ENCODE measurements at places on chromosomes 1 and 21.

DNA sequence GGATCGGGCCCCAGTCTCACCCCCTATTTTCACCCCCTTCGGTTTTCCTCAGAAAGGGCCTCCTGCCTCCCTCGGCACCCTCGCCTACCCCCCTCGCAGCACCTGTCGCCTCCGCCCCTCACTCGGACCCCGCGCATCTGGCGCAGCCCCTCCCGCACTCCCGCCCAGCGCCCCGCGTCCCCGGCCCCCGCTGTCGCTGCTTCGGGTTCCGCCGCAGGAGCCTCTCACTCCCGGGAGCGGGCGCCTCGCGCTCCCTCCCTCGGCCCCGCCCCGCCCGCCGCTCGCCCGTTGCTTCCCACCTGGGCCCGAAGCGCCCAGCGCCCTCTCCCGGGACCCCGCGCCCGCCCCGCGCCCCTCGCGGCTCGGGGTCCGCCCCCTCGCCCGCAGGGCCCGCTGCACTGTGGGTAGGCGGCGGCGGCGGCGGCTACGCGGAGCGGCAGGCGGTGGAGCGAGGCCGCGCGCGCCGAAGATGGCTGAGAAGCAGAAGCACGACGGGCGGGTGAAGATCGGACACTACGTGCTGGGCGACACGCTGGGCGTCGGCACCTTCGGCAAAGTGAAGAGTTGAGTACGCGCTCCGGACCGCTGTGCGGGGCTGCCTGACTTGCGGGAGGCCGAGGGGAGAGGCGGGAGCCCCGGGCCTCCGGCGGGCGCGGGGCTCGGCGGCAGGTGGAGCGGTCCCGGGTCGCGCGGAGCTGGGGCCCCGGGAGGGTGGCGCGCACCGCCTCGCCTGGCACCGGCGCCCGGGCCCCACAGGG, at the start of gene PRKAA2:
Gene PRKAA2 (plus strand): TSS at position 396 of the 758 bp plus-strand sequence. CDS start 74 bp downstream, at position 470.
- DNase-seq, result peak; percentile 14

DNA sequence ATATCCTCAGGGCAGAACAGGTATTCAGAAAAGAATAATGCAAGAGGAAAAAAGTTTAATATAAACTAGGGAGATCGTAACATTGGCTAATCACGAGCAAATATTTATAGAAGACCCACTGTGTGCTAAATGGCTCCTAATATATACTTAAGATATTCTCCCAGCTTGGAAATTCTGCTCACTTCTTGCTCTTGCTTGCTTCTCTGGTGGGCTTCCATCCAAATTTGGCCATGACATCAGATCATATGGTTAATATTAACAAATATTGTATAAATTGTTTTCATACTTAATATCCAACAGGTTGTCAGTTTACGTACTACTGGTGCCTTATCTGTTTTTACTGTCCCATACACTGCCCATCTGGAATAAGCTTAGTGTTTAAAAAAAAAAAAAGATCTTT, 1.1 kb downstream of the COX20 start:
- DNase-seq, result no peak

DNA sequence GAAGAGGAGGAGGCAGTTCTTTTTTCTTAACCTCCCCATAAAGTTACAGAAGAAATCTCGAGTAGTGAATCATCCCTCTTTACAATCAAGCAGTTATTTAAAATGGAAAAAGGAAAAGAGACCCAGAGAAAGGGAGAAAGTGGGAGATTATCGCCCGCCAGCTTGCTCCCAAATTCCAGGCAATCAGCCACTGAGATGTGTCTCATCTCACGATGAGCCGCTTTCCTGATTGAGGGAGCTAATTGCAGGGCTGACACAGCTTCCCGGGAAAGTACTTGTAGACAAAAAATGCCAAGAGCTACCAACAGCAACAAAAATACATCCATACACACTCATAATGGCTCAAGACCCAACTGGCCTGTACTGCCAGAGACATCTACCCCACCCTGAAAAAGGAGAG, 191.6 kb upstream of the ZC3H12A start:
- no peak for DNase-seq

DNA sequence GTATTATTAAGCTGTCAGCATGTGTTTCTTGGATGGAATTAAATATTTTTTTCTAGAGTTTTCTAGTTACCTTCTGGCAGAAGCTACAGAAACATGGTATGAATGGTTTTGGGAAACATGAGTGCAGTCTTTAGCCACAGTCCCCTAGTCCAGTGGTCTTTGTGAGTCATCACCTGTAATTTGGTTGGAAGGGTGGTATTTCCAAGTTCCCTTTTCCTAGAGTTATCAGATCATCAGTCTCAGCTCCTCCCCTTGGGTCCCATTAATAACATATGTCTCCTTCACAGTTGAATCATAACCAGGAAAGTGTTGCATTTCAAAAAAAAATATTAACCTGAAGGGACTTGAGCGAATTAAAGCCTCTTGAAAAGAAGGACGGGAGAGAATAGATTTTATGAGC, 27.0 kb downstream of the ELAVL4 start:
- DNase-seq, result no peak

GRCh38 chr1:168972225-168972624, 134.3 kb upstream of the ATP1B1 start:
- no peak for DNase-seq

DNA sequence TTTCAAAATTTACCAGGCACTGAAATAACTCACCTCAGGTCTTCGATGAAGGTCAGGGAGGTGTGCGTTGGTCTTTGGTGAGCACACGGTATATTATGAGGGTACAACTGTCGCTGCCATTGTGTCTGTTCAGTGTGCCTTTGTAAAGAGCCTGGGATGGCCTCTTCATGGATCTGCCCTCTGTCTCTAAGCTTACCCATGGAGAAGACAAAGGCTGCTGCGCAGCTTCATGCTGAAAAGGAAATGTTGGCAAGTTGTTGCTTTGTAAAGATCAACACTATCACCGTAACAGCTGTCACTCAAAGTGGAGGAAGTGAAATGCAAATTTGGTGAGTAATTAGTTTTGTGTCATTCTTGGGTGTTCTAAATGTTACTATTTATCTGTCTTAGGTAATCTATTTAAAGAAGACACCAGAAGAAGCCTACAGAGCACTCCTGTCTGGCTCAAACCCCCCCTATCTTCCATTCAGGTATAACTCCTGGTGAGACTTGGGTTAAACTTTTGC, 71.6 kb downstream of the CDC14A start:
- no peak for DNase-seq

DNA sequence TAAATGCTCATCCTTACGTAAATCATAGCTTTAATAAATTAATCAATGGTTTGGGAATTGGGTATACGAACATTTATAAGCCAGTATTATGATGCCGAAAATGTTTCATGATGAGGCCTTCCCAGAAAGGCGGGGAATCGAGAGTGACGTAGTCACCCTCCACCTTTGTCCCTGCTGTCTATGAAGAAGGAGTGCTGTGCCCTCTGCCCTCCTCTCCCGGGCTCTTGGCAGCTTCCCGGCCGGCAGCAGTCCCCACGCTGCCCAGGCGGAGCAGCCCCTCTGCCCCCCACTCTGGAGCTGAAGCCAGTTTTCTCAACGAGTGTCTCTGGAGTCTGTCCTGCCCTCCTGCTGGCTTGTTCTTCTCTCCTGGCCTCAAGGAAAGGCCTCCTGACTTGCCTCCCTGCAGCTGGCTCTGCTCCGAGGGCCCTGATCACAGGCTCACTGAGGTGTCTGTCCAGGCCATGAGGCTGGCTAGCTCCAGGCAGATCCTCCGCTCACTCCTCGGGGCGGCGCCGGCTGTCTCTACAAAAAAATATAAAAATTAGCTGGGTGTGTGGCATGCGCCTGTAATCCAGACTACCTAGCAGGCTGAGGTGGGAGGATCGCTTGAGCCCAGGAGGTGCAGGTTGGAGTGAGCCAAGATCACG, 150.7 kb upstream of the COL6A1 start:
- DNase-seq, result no peak

DNA sequence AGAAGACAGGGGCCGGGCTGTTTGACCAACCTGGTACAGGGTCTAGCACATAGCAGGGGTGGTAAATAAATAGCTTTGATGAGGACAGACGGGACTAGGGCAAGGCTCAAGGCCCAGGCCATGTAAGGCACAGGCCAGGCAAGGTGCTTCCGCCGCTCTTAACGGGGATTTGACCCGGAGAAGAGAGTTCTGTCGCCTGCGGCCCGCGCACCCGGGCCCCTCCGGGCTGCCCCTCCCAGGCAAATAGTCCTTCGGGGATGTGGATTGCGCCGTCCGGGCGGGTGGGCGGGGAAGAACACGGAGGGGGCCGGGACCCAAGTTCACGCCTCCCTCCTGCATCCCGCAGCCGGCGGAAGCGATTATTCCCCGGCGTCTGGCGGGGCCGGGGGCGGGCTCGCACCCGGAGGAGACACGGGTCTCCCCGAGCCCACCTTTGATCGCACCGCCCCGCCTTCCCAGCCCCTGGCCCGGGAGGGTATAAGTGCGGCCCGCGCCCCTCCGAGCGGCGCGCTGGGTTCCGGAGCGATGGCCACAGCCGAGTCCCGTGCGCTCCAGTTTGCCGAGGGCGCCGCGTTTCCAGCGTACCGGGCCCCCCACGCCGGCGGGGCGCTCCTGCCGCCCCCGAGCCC, at the start of gene MIXL1:
Gene MIXL1 (plus strand): TSS at position 508 of the 629 bp plus-strand sequence. CDS start 18 bp downstream, at position 526.
- peak; percentile 19 for DNase-seq

- DNase-seq, result no peak
Observed at GRCh38 chr1:56033321-56034037, 545.9 kb downstream of the PLPP3 start.
